Hematopoietic multipotent progenitor cell treated with erythropoietin and hydrocortisone succinate and interleukin-3 and kit ligand, for 15 days (in vitro differentiated cells): ENCODE measurements at places on chromosomes 2 and 18.

DNA sequence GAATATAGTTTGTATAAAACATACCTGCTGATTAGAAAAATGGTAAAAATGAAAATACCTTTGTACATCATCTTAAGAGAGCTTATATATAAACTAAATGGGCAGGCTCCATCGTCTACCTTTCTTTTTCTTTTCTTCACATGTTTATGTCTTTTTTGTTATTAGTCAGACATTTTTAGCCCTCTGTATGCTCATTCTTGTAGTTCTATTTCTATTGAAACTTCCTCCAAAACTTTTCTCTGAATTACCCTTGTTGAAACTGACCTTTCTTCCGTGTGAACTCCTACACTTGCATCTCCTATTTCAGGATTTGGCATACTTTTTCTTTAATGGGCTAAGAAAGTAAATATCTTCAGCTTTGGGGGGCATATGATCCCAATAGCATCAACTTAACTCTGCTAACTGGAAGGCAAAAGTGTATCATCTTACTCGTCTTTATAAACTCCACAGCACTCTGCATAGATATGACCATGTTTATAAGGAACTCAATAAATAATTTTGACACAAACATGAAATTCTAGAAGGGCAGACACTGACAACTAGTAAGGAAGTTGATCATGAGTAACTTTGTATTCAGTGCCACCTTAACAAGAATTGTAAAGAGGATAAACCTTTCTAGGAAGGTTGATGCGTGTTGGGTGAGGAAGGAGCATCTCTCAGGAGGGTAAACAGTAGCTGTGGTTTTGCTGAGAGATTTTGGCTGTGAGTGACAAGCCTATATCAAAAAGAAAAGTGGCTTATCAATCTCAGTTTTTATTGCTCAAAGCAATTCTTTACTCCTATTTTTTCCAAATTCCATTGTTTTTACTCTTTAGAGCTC lies 127.6 kb downstream of the PIK3C3 start:
- DNase-seq = no peak

DNA sequence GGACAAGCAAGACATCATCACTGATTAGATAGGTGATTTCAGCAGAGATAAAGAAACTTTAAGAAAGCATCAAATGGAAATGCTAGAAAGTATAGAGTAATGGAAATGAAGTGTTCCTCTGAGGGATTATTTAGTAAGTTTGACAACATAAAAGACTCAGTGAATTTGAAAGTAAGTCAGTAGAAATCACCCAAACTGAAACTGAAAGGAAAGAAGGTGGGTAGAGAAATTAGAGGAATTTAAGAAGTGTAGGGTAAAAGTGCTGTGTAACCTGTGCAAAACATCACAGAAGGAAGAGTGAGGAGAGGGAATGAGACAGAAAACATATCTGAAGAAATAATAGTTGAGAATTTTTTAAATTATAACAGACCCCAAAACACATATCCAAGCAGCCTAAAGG lies 343.1 kb downstream of the CBLN2 start:
- no peak for DNase-seq

DNA sequence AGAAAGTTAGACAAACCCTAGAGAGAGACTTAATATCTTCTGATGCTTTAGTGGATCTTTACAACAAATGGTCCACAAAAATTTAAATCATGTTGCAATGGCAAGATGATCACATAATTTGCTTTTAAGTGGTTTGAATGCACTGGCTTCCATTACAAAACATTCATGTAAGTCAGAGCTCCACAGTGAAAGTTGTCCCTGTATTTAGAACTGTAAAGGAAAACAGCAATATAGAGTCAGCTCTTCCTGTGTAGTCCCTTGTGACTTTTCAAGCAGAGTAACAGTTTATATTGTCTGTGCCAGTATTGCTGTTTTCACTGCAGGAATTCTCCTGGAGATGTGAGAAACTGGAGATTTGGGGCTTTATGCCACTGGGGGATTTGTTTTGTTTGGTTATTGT lies 77.7 kb downstream of the MEIS1 start:
- no peak for DNase-seq

- DNase-seq = no peak
Measured at GRCh38 chr2:106115250-106115649, 78.9 kb downstream of the UXS1 start.

DNA sequence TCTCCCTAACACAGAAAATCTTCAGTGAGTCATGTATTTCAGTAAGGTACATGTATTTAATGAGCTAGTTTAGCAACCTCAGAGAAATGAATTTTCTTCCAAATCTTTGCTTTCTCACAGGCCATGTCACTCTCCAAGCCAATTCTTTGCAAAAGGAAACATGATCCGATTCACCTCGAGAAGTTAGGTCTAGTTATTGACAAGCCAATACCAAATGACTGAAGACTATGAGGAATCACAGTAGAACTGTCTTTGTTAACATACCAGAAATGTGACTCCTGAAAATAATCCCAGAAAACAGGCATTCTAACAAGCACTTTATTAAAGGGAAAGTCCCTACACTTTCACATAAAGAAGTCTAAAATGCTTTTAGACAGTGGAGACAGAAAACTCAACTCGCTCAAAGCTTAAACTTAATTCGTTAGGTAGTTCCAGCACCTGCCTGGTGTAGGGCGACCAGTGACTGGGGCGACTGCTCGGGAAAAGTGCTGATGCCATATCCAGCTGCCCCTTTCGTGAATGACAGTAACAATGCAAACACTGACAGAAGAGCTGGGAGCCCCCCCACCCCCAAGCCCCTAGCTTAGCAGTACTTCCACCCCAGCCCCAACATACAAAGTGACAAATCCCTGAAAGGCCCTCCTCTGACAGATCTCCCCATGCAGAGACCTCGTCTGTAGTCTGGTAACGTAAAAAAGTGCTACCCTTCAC lies 1.8 kb downstream of the MEMO1 start:
- DNase-seq = no peak

- DNase-seq = peak; percentile 12
Measured at GRCh38 chr2:85675866-85676548, 8.0 kb upstream of the SFTPB start.

- no peak for DNase-seq
Measured at GRCh38 chr2:160363961-160364360, 129.6 kb downstream of the RBMS1 start.

DNA sequence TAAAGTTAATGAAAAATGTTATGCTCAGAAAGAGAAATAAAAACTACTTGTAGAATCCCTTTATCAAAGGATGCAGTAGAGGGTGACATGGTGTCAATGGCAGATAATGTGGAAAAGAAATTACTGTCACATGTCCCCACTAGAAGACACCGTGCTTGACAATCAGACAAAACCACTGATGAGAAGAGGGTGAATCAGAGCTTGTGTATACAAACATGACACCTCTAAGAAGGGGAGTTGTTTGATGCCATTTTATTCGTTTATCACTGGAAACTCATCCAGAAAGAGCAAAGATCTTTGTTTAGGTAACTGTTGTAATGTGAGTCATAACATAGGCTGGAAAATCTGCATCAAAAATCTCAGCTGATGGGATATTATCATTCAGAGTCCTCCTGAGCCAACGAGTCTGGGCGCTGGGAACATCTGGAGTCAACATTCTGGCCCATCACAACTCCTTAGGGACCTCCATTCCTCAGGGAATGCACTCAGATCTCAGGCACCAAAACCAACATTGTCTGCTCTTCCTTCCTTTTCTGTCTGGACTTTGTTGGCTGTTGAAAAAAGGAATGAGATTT lies 49.5 kb upstream of the RAB12 start:
- no peak for DNase-seq

DNA sequence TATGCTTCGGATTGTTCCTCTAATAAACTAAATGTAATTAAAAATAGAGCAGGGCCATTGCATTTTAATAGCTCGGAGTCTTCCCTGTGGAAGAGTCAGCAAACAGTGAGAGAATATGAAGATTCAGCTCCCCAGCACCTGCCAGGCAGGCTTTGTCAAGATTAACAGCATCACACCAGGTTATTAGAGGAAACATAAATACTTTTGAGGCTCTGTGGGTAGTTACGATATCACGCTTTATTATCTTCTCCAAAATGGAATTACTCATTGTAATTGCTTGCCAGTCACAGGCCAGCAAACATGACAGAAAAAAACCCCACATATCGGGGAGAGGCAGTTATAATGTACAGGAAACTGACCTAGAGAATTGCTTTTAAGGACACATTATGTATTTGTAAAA lies 303.9 kb downstream of the CPS1 start:
- DNase-seq = no peak

DNA sequence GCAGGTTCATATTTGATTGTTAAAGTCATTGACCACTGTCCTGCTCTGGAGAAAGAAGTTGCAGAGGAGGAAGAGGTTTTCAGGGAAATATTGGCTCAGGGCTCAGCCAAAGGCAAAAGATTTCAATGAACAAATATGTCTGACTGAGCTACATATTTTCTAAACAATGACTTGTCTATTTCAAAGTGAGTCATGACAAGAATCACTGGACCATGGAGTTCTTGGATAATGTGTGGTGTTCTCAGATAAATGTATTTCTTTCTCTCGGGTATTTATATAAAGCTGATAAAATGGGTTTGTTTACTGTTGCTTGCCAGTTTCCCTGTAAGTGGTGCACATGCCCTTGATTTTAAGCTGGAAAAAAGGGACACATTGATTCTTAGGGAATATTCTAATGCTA lies 34.3 kb upstream of the RMP24 start:
- no peak for DNase-seq

DNA sequence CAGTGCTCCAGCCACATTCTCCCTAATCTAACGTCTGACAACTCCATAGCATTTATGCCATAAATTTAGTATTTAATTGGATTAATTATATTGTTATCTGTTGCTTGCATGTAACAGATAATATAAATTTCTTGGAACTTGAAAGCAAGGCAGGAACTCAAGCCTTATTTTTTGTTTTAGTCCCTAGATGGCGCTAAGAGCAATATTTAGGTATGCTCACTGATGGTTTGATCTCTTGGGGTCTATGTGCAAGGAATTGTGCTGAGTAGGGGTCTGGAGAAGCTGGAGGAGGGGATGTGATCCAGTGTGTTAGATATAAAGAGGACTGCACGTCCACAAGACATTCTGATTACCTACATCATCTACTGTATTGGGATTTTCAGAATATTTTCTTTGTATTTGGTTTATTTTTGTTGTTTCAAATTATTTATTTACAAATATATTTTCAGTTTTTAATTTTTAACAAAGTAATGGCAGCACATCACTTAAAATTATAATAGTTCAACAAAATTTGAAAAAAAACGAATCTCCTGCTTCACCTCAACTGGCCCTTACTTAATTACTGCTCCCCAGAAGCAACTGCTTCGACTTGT lies 32.8 kb downstream of the KATNAL2 start:
- DNase-seq = no peak

- no peak for DNase-seq
Measured at GRCh38 chr2:217316743-217317142, 456.9 kb upstream of the TNP1 start.

GRCh38 chr2:233063976-233064411 lies 3.9 kb downstream of the INPP5D start:
- no peak for DNase-seq

DNA sequence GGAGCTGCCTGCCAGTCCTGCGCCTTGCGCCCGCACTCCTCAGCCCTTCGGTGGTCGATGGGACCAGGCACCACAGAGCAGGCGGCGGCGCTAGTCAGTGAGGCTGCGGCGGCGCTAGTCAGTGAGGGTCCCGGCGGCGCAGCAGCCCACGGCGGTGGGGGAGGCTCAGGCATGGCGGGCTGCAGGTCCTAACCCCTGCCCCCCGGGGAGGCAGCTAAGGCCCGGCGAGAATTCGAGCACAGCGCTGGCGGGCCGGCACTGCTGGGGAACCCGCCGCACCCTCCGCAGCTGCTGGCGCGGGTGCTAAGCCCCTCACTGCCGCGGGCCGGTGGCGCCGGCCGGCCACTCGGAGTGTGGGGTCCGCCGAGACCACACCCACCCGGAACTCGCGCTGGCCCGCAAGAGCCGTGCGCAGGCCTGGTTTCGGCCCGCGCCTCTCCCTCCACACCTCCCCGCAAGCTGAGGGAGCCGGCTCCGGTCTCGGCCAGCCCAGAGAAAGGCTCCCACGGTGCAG lies 867.4 kb downstream of the DSC3 start:
- DNase-seq = no peak

DNA sequence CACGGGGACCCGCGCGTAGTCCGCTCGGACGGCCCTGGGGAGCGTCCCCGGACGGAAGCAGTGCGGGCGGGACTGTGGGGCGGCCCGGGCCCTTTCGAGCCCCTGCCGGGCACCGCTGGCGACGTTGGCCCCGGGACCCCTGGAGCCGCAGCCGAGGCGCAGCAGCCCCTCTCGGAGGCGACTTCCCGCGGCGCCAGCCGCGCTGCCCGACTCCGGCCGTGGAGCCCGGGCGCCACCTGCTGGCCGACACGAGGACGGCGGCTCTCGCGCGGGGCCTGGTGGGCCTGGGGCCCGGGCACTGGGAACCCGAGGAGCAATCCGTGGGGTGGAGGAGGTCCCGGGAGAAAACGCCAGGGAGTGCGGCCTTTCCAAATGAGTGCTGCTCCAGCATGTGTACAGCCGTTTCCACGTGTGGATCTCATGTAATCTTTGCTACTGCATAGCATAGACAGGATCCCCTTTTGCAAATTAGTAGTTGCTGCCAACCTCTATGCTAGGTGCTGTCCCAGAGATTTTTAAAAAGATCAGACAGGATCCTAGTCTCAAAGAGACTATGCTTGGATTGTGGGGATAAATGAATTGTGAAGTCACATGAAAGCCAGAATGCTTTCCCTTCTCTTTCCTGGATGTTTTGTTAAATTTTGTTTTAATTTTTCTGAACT lies 4.0 kb downstream of the ID2 start:
- peak; percentile 69 for DNase-seq

- DNase-seq = no peak
Measured at GRCh38 chr2:218860950-218861381, 1.4 kb downstream of the WNT6 start.

GRCh38 chr2:1601067-1601412 lies 143.3 kb downstream of the PXDN start:
- DNase-seq = no peak

DNA sequence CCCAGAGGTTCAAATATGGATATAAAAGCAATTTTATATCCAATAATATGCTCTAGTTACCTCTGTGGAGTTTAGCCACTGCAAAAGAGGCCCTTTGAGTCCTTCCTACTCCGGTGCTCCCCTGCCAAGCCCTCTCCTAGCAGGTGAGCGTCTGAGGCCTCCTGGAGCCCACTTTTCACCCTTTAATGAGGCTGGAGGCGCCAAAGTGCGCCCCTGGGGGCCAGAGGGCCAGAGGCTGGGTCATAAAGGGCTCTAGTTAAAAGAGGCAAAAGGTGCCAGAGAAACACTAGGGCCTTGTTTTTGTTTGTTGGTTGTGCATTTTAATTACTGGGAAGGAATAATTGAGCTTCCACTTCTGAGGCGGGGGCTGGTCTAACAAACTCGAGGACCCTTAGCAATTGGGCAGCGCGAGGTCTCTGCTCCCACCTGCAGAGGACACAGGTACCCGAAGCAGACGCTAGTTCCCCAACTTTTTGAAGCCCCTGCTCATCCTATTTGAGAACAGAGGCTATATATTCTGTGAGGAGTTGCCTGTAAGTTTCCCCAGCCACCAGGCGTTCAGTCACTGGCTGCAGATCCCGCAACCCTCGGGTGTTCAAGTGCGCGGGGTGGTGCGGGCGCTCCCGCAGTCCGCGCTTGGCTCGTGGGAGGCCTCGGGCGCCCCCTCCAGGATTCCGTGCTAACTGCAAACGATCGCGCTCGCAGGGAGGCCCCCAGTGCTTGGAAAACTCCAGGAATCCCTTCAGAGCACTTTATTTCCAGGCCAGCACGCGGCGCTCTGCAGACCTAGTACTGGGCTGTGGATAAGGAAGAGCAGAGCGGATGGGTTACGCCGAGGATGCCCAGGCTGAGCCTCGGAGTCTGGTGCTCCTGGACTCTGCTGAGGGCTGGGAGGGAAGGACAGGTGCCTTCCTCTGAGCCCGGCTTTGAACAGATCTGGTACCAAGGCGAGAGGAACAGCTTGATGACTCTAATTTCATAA lies 14.1 kb downstream of the MSGN1 start:
- peak; percentile 42 for DNase-seq

GRCh38 chr2:228615496-228615895 lies 434.0 kb upstream of the SPHKAP start:
- no peak for DNase-seq
